NCI-H1092 treated with DMSO at 0.1 percent for 48 hours (cell line): ENCODE measurements at places on chromosomes 5 and 9.

DNA sequence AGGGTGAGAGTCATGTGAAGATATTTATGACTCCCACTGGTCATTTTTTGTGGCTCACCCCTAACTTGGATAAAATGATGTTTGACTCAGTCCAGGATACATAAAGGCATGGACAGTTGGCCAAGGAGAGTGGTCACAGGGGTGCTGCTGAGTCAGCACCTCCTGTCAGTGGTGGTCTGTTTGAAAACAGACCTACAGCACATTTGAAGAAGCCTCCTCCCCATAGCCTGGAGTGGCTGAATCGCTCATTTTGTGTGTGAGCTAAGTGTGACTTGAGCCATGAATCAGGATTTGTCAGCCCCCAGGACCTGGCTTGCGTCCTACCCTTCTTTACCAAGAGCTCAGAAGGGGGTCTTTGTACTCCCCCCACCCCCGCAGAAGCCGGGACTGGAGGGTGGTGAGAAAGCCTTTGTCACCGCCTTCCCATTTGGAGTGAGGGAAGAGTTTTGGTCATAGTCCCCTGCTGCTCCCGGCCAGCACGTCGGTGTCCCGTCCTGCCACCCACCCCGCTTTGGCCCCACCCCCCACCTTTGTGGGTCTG is 35.6 kb downstream of the TRIO start:
- DNase-seq, result no peak

GRCh38 chr5:27038476-27038875 is at the start of gene CDH9:
CDH9 (minus strand) TSS chr5:27038586; CDS start chr5:26988333, 50,253 bp downstream.
- no peak for DNase-seq

GRCh38 chr9:22214497-22215031 is 205.5 kb upstream of the CDKN2B start:
- peak; percentile 25 for DNase-seq

DNA sequence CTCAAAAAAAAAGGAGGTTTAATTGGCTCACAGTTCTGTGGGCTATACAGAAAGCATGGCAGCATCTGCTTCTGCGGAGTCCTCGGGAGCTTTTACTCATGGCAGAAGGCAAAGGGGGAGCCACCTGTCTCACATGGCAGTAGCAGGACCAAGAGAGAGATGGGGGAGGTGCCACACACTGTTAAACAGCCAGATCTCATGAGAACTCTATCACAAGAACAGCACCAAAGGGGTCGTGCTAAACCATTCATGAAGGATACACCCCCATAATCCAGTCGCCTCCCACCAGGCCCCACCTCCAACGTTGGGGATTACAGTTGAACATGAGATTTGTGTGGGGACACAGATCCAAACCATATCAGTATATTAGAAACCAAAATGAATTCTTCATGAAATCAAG is 28.3 kb upstream of the CXXC5 start:
- no peak for DNase-seq
